Right lung (tissue), 10 donors: ENCODE measurements at places on chromosomes 7 and 10.

DNA sequence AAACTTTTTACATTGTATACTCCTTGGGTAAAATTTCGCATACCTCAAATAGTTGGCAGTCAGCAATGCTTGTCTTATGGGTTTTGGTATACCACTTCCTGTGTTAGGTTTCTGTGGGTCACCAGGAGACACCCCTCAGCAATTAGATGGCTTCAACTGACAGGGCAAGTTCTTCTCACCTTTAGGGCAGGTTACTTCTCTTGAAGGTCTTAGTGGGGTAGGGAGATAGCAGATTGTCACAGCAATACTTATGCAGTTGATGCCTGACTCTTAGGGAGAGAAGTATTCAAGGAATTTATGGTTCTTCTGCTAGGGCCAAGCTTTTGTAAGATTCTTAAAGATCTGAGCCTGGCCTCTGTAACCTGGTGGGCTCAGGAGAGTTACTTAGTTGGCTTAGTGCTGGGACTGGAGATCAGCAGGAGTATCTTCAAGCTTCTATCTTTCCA, 42.9 kb downstream of the MKLN1 start:
- DNase-seq = no peak

GRCh38 chr10:1130226-1130625, 74.0 kb downstream of the WDR37 start:
- no peak for DNase-seq

DNA sequence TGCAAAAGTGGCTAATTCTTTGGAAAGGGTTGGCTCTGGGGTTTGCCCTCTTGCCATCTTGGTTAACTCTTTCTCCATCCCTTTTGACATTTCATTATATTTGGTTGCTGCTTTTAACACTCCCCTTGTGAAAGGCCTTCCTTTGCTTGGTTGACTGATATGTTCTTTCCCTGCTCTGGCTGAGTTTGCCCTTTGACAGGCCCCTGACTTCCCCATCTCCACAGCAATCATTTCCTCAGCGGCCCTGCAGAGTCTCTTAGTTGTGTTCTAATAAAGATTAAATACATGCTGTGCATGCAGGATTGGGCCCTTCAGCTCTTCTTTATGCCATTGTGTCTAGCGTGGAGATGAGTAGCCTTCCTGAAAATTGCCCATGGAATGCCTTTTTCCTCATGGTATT, 84.5 kb upstream of the CSTF2T start:
- no peak for DNase-seq

GRCh38 chr7:81583882-81584533, 185.8 kb downstream of the HGF start:
- DNase-seq = no peak

- no peak for DNase-seq
Measured at GRCh38 chr7:11714205-11714604, 117.8 kb downstream of the THSD7A start.

GRCh38 chr10:29395409-29395808, 106.5 kb downstream of the LYZL1 start:
- DNase-seq = no peak

- no peak for DNase-seq
Measured at GRCh38 chr7:3980300-3980643, 679.2 kb downstream of the SDK1 start.

GRCh38 chr10:4034907-4035598, 250.0 kb upstream of the KLF6 start:
- DNase-seq = no peak

- DNase-seq = no peak
Measured at GRCh38 chr10:132904181-132904813, 38.1 kb downstream of the CFAP46 start.

DNA sequence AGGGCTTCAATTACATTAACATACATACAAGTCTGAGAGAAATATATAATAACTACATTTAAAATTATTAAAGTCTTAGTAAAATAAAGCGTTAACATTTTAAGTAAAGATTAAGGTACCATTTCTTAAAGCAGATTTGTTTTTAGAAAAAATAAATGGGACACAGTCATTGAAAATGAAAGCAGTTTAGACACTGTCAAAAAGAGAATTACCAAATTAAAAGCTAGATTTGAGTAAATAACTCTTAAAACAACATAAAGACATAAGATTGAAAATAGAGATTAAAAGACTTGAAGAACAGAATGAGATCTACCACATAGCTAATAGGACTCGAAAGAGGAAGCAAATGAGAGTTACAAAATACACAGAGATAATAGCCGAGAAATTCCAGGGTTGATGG, 562.2 kb upstream of the FOXK1 start:
- no peak for DNase-seq
